ENCODE measurements at places on chromosomes 4 and X. TPM values are rescaled to one million over a fixed set of nuclear protein-coding genes. Genes with fewer than 3 reads are reported as not detected.

GRCh38 chr4:8167815-8168214 lies 9.2 kb upstream of the ABLIM2 start:
- no peak for DNase-seq

- DNase-seq, result no peak
Observed at GRCh38 chr4:156553659-156554058, 417.9 kb downstream of the PDGFC start.

DNA sequence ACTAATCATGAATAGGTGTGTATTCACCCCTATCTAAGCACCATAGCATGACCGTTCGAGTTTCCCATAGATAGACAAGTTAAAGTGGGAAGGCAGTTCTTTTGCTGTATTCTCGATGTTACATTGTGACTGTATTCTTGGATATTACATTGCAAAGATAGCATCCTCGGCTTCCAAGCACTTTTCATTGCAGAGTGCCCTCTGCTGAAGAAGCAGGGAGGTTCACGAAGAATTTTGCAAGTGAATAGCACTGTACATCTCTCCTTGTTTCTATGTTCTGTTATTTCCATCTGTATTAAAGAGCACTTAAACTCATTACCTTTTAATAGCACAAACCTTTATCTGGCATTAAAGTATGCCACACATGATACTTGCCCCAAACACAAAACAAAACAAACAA lies 426.7 kb upstream of the ARX start:
- DNase-seq, result no peak

Gene ASB5
- total RNA-seq, result not detected

DNA sequence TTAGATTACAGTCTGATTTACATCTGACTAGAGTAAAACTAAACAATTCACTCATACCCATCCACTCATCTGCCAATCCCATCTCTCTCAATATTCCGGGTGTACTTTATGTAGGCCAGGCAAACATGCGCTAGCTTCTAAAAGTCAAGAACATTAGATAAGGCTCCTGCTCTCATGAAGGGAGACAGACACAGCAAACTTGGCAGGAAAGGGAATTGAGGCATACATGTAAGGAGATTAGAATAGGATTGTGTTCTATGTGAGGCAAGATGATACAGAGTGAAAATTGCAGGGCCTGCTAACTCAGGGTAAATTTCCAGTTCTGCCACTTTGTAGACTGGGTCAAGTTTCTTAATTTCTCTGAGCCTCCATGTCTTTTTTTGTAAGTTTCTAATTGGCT lies 135.8 kb downstream of the CDS1 start:
- DNase-seq, result no peak

- DNase-seq, result no peak
Observed at GRCh38 chr4:15132739-15133138, 130.5 kb downstream of the CPEB2 start.

- DNase-seq, result peak; percentile 90
Observed at GRCh38 chrX:154603438-154604430, 15.3 kb downstream of the CTAG1B start.

- peak; percentile 63 for DNase-seq
Observed at GRCh38 chr4:144646523-144647094, 653 bp downstream of the HHIP start.

DNA sequence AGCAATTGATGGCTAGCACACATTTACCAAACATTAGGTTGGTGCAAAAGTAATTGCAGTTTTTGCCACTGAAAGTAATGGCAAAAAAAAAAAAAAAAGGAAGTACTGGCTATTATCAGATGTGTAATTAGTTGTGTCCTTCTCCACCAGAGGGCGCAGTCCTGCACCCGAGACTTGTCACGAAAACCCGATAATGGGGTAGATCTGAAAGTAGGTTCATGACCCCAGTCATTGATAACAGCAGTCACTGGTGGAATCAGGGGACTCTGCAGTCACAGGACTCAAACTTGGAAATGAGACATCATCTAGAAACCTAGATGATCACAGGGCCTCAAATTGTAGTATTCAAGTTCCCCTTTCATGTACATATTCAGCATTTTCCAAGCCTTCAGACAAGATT lies 13.1 kb upstream of the ACOT9 start:
- DNase-seq, result peak; percentile 5

DNA sequence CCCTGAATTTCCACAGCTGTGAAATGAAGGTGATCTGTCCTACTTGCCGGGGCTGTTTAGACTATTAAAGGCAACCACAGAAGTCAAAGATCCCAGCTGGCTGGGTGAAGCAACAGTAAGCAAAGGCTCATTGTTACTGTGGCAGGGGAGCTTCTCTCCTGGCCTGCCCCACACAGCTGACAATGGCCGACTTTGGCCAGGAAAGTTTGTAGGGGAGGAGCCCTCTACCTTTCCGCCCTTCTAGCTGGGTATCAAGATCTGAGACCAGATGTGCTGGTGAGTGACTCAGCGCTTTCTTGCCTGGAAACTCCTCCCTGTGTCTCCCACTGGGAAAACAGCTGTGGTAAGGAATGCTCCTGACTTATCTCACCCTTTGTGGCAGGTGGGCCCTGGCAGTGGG lies 21.1 kb downstream of the RASSF6 start:
- peak; percentile 82 for DNase-seq

Gene KCNIP4
- not detected for total RNA-seq

DNA sequence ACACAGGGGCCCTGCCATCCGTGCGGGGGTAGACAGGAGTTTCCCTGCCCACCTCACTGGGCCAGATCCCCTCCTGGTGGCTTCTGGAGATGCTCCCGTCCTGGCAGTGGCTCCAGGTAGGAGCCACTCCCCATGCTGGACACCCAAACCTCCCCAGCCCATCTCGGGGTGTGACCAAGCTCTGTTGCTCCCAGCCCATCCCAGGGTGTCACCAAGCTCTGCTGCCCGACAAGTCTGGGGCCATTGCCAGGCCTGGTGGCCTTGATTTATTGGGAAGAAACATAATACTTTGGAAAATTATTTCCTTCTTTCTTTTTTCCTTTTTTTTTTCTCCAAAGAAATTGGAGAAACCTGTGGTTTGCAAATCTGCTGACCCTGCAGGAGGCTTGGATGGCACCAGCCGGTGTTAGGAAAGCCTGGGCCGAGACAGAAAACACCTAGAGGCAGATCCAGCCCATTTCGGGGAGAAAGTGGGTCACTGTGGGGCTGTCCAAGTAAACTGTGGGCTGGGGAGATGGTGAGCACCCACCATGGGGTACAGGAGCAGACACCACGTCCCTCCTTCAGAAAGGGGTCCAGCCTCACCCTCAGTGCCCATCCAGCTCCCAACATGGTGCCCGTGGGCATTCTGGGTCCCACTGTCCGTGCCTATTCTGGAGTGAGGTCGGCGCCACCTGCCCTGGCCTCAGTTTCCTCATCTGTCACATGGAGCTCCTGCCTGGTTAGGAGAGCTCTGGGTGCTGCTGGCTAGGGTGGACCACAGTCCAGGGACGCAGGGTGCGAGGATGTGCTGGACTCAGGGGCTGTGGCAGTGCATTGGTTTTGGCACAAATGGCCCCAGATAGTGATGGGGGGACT lies 59.4 kb upstream of the ADRA2C start:
- DNase-seq, result no peak

DNA sequence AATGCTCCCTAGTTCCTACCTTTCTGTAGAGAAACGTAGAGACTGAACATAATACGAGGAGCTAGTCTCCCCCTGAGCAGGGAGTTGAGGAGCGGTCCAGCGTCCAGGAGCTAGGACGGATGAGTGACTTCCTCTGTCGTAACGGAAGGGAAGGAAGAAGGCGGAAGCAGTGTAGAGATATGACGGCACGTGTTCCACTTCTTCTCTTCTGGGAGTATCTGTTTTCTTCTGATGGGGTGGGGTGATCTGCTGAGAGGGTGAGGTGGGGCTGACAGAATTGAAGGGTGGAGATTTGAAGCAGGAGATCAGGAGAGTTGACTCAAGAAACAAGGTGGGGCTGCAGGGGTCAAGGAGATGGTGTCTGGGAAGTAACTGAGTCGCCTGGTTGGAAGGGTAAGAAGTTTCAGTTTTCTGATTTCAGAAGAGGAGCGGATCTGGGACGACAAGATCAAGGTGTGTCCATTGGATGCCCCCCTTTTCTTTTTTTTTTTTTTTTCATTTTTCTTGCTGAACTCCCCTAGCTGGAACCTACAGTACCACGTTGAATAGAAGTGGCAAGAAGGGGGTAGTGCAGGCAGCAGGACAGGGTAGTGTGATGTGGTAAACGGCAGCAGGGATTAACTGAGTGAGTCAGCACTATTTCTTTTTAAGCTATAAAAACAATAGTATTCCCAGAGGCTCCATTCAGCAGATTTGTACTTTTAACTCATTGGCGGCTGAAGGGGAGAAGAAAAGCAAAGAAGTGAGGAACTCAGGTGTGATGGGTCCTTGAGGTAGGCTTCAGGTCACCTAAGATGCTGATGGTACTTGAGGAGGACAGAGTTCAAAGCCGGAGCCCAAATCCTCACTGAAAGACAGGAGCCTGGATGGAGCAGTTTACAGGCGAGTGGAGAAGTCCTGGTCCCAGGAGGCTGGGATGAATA lies 50.8 kb upstream of the SETD7 start:
- peak; percentile 71 for DNase-seq

- no peak for DNase-seq
Observed at GRCh38 chr4:66182636-66183035, 512.3 kb upstream of the EPHA5 start.

Gene BMP3
- total RNA-seq, result not detected

GRCh38 chr4:75916091-75916661 lies 13.9 kb upstream of the PPEF2 start:
- DNase-seq, result peak; percentile 32

DNA sequence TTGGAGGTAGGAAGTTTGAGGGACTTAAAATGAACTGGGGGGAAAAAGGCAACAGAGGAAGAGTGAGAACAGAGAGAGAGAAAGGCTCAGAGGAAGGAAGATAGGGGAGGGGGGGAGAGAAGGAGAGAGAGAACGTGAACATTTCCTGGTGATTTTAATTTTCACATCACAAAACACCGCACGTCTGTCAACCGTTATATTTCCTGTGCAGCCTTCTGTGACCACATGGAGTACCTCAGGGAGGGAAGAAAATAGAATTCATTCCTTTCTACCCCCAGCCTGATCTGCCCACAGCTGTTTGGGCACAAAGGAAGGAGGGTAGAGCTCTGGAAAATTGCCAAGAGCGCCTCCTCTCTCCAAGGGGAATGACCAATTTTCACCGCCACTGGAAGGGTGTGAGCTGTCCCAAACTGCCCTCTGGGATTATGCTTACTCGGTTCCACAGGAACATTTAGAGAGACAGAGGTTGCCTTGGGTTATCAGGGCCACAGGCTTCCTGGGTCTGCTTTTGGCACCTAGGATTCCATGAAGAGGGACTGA lies 135.7 kb upstream of the MAMLD1 start:
- no peak for DNase-seq
